Activated B cell treated with CpG ODN at 0.5 μM for 24 hours (primary cell): ENCODE measurements at places on chromosomes 6 and 20. TPM values are rescaled to one million over a fixed set of nuclear protein-coding genes. Genes with fewer than 3 reads are reported as not detected.
A peak's percentile ranks its signal among the peaks of the same experiment; 100 is the strongest.

The C20orf141 gene
- total RNA-seq: not detected in 2 replicates

- H3K27ac ChIP-seq: no peak overlapping the region
- DNase-seq: no peak
- H3K27me3 ChIP-seq: no peaks in the 10 kb centered on the region
- peaks cover 9% of the 10 kb centered on the region for H3K4me1 ChIP-seq
- no peak overlapping the region for H3K4me3 ChIP-seq
- H3K36me3 ChIP-seq: no peaks in the 10 kb centered on the region
These were observed 7.5 kb downstream of the FOXS1 start for GRCh38 chr20:31837896-31838397.

DNA sequence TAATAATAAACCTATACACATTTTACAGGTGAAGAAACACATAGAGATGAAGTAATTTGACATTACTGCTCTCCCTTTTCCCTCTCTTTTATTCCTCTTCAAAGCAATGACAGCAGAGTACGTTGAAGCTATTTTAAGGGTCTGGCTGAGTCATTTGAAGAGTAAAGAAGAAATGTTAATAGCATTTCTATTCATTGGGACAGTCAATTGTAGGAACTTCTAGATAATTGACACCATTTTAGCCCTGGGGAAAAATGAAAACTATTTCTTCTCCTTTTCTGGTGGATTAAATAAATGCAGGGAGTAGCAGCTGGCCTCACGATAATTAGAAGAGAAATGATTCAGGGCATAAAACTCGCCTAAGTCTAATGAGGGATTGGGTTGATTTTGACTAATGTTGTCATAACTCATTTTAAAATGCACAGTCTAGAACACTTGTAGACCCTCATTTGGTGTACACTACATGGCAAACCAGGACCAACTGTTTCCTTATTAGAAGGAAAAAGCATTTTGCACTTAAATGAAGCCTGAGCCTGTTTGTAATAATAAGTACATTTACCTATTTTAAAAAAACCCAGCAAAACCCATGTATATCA, 48.1 kb downstream of the RIPOR2 start:
- peaks cover 90% of the 10 kb centered on the region for H3K4me1 ChIP-seq
- no peak for DNase-seq
- peak overlapping the region; percentile 19 for H3K4me3 ChIP-seq
- peak overlapping the region; percentile 82 for H3K27ac ChIP-seq
- H3K27me3 ChIP-seq: no peaks in the 10 kb centered on the region

GRCh38 chr6:133707456-133707855, 181.5 kb upstream of the TCF21 start:
- no peaks in the 10 kb centered on the region for H3K4me1 ChIP-seq
- no peak overlapping the region for H3K4me3 ChIP-seq
- H3K36me3 ChIP-seq: no peaks in the 10 kb centered on the region
- DNase-seq: no peak
- H3K27ac ChIP-seq: no peak overlapping the region
- H3K27me3 ChIP-seq: no peaks in the 10 kb centered on the region
